ENCODE measurements at places on chromosomes 12 and 14.

- no peak for DNase-seq
Measured at GRCh38 chr12:27447761-27448160, 1.2 kb downstream of the SMCO2 start.

DNA sequence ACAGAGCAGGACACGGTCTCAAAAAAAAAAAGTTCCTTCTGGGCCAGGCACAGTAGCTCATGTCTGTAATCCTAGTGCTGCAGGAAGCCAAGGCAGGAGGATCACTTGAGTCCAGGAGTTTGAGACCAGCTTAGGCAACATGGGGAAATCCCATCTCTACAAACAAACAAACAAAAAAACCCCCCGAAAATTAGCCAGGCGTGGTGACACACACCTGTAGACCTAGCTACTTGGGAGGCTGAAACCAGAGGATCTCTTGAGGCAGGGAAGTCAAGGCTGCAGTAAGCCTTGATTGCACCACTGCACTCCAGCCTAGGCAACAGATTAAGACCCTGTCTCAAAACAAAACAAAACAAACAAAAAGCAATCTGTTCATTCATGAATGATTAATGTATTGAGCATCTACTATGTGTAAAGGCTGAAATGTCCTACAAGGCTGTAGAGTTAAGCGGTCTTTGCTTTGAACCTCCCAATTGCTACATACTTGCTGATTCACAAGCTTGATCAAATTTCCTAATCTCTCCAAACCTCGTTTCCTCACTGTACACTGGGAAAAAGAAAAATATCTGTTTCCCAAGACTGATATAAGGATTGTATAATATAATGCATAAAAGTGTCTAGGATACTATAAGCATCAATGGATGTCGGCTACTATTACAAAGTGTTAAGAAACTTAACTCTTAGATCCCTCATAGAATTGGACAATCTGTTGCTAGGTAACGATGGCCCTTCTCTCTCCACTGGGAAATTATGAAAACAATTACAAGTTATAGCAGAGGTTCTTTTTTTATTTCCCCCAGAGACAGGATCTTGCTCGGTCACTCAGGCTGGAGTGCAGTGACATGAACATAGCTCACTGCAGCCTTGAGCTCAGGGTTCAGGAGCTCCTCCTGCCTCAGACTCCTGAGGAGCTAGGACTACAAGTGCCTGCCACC, 7.9 kb upstream of the RILPL2 start:
- no peak for DNase-seq

DNA sequence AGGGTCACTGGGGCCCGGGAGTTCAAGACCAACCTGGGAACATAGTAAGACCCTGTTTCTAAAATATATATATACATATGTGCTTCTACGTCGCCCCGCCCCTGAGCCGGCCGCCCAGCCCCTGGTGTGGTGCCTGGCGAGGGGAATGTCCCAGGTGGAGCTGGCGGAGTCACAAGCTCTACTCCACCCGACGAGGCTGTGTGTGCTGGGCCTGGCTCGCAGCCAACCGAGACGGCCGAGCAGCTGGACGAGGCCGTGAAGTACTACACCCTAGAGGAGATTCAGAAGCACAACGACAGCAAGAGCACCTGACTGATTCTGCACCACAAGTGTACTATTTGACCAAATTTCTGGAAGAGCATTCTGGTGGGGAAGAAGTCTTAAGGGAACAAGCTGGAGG, 22.1 kb upstream of the ITPK1 start:
- no peak for DNase-seq

- DNase-seq: no peak
Measured at GRCh38 chr12:3379079-3379478, 111.9 kb upstream of the PRMT8 start.

- no peak for DNase-seq
Measured at GRCh38 chr14:77253333-77254190, 17.4 kb downstream of the NGB start.

GRCh38 chr12:82625523-82625922, 61.2 kb upstream of the TMTC2 start:
- peak; percentile 90 for DNase-seq

GRCh38 chr14:44914849-44915248, 46.9 kb downstream of the KLHL28 start:
- DNase-seq: no peak

DNA sequence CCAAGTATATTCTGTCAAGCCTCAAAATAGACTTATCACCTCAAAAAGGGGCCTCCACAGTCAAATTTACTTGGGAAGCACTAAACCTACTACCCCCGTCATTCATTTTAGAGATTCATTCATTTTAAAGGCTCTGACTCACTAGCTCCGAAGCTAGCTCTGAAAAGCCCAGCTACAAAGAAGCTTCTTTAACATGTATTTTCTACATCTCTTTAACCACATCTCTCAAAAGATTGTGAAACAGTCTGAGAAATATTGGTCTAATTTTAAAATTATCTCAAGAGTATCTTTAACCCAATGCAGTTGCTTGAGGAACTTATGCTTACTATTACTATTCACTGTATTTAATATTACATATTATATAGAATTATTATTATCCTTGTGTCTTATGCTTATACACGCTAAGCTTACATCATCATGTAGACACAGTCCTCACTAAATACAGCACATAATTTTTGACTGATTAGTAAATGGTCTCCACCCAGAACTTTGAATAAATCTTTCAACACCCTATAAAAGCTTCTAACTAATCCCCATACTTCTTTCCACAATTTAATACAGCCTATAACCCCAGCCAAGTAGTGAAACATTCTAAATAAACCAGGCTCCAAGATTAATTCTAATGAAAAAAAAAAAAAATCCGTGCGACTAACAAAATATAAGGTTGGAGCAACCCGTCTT, 7.8 kb downstream of the NT5DC3 start:
- no peak for DNase-seq

DNA sequence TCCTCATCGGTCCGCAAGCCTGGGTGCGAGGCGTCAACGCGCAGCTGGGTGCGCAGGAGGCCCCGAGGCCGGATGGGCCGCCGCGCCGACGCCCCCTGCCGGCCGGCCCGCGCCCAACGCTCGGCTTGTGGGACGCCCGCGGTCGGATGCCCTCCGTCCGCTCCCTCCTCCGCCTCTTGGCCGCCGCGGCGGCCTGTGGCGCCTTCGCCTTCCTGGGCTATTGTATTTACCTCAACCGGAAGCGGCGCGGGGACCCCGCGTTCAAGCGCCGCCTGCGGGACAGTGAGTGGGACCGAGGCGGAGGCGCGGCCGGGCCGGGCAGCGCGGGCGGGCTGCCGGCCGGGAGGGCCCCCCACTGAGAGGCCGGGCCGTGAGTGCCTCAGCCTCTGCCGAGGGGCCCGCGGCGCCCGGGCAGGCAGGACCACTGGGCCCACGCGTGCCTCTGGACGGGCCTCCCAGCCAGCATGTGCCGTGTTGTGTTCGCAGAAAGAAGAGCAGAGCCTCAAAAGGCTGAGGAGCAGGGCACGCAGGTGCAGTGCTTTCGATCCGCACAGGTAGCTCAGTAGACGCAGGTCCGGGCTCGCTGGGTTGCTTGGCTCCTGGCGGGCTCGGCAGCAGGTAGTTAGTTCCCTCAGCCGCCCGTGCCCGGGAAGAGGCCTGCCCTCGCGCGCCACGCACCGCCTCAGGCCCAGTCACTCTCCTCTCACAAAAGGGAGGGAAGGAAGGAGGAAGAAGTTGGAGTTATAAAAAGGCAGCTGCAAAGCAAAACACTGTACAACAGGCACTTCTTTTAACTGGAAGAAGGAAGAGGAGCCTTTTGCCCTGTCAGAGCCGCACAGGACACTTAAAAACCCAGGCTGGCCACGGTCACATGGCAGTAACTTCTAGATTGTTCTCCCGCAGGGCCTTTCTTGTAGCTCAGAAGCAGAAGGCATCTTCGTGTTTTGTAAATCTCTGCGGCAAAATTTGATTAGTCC, at the start of gene TOMM20L:
Gene TOMM20L (plus strand): TSS at position 119 of the 977 bp plus-strand sequence. CDS start 28 bp downstream, at position 147.
- peak; percentile 48 for DNase-seq

GRCh38 chr14:33692762-33693161, 258.1 kb downstream of the EGLN3 start:
- DNase-seq: no peak

- no peak for DNase-seq
Measured at GRCh38 chr12:71158361-71158882, 623 bp upstream of the TSPAN8 start.

GRCh38 chr14:23056956-23057756, at the start of gene CDH24:
CDH24 (minus strand) TSS chr14:23057520; CDS start chr14:23055733, 1,787 bp downstream.
- peak; percentile 69 for DNase-seq

- DNase-seq: no peak
Measured at GRCh38 chr14:64235652-64236640, 58.2 kb downstream of the ESR2 start.

DNA sequence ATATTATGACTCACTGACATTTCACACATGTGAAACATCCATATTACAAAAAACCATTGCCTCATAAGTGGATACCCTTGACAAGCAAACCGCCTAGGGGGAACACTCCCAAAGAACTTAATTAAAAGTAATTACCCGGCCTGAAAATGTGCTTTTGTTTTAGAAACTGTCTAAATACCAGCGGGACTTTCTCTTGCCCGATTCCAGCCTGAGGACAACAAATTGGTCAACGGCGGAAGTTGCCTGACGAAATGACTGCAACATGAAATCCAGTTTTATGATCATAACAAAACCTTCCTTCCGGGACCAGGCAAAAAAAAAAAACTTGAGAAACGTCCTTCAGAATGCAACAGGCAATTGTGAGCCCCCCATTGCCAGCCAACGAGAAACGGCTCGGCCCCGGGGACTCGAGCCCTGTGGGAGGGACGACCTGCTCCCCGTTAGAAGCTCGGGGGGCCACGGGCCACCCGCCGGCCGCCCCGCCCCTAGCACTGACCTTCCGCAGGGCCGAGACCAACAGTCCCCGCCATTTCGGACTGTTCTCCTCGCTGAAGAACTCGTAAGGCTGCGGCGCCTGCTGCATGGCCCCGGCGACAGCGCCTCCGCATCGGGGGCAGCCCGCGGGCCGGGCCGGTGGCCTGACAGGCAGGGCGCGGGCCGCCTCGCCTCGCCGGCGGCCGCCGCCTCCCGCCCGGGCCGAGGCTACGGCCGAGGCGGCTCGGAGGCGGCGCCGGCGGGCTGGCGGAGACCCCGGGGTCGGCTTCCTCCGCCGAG, 490 bp downstream of the SOS2 start:
- DNase-seq: peak; percentile 50

DNA sequence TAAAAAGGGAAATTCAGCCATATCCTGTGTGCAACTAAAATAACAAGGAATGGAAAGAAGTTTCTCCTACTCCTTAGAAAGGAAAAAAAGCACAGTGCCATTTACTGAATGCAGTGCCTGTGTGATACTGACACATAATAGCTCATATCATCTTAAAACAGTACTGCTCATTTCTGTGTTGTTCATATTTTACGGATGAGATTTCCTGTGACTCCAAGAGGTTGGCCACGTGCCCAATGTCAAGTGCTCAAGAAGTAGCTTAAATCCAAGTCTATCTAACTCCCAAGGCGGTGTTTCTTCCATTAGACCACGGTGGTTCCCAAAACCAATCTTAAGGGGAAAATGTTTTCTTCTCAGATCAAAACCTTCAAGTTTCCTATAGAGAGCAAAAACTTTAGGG, 20.0 kb downstream of the MAP3K9 start:
- no peak for DNase-seq

DNA sequence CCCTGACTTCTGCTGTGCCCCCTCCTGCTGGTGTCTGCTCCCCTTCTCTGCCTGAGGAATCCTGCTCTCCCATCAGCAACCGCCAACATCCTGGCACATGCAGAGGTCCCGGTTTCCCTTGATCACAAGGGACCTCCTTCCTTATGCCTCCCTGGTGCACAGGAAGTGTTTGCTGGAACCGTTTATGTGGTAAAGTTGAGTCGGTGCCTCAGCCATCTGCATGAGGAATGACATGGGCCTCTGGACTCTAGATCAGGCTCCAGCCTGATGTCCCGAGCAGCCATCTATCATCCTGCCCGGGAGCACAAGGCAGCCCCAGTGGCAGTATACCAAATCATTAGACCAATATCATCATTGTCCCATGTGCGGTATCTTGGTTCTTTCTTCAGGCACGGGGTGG, 90.4 kb downstream of the BORCS5 start:
- DNase-seq: no peak

DNA sequence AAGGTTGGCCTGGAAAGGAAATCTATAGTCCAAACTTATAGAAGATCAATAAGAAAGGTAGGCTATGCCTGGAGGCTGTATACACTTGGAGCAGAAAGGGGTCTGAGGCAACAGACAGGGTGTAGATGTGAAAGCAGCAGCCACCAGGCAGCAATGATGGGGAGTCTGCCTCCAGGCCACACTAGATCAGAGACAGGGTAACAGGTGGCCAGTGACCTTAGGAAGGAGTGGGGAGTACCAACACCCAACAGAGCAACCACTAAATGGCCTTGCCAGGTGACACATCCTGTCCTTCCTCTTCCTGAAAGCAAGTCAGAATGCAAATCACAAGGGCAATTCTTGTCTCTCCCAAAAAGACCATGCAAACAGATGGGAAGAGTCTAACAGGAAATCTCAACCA, 46.4 kb upstream of the NID2 start:
- DNase-seq: no peak

GRCh38 chr14:54189748-54190354, 207.0 kb upstream of the CDKN3 start:
- no peak for DNase-seq

DNA sequence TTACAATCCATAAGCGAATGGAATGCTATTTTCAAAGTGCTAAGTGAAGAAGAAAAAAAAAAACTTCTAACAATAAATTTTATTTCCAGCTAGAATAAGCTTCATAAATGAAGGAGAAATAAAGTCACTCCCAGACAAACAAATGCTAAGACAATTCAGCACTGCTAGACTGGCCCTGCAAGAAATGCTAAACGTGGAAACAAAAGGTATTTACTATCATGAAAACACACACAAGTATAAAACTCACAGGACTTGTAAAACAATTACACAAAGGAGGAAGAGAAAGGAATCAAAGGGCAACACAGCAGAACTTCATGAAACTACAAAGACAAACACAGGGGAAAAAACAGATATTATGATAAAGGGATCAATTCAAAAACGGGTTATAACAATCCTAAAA, 85.8 kb upstream of the NELL2 start:
- DNase-seq: no peak

DNA sequence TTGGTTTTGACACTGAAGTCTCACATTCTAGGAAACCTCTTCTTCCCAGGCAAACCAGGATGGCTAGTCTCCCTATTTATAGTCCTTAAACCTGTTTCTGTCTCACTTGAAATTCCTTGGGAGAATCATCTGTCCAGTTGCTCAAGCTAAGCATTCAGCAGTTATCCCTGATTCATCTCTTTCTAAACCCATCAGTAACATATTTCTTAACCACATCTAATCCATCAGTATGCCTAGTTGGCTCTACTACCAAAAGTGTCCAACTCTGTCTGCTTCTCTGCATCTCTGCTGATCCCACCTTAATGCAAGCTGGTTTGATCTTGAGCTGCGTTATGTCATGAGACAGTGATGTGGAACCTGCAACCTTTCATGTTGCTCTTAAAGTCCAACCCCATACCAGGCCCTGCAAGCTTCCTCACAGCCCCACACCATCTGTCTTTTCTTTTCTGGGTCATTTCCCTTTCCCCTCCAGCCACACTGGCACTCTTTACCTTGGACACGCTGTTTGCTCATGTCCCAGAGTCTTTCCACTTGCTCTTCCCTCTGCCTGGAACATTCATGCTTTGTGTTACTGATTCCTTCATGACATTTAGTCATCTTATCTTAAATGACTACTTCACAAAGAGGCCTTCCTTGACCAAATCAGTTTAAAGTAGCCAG, 380.8 kb upstream of the RGS6 start:
- DNase-seq: no peak
